ENCODE measurements at places on chromosomes 5 and 9. TPM values are rescaled to one million over a fixed set of nuclear protein-coding genes. Genes with fewer than 3 reads are reported as not detected.

GCNT4 gene
- 3.6 TPM for total RNA-seq

- H3K4me1 ChIP-seq, result peaks cover 5% of the 10 kb centered on the region
- H3K27me3 ChIP-seq, result no peaks in the 10 kb centered on the region
- no peak overlapping the region for H3K27ac ChIP-seq
- no peak for DNase-seq
Observed at GRCh38 chr9:114674798-114675540, 7.0 kb downstream of the TEX48 start.

- no peak overlapping the region for H3K27ac ChIP-seq
- H3K27me3 ChIP-seq, result no peaks in the 10 kb centered on the region
- H3K4me3 ChIP-seq, result no peak overlapping the region
- DNase-seq, result no peak
Observed at GRCh38 chr5:169080448-169080911, 220.5 kb downstream of the SLIT3 start.

DNA sequence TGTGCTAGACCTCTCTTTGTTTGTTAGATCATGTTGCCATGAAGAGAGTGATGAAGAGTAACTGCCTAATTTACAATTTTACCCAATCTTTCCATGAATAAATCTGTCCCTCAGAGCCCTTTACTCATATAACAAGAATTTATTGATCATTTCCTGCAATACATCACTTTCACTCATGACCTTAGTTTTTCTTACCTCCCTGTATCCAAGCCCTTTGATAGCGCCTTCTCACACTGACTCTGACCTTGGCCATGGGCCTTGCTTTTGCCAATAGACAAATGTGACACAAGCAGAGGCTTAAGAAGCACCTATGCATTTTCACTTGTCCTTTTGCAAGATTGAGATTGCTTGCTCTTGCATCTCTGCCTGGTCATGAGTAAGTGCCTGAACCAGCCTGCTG lies 288.1 kb downstream of the NNT start:
- no peak overlapping the region for H3K27ac ChIP-seq
- H3K36me3 ChIP-seq, result no peaks in the 10 kb centered on the region
- H3K4me1 ChIP-seq, result no peaks in the 10 kb centered on the region
- H3K27me3 ChIP-seq, result no peaks in the 10 kb centered on the region
- DNase-seq, result no peak

GRCh38 chr5:132138260-132138659 lies 64.7 kb downstream of the CSF2 start:
- H3K27ac ChIP-seq, result no peak overlapping the region
- H3K36me3 ChIP-seq, result no peaks in the 10 kb centered on the region
- no peaks in the 10 kb centered on the region for H3K4me1 ChIP-seq
- no peak for DNase-seq
- H3K4me3 ChIP-seq, result no peak overlapping the region

PDE8B gene
- 3.6 TPM for total RNA-seq

- peaks cover 7% of the 10 kb centered on the region for H3K4me1 ChIP-seq
- no peak overlapping the region for H3K27ac ChIP-seq
- no peak for DNase-seq
- no peak overlapping the region for H3K4me3 ChIP-seq
Observed at GRCh38 chr9:113369855-113370140, 7.0 kb downstream of the HDHD3 start.

GRCh38 chr5:50744776-50745175 lies 78.3 kb downstream of the PARP8 start:
- H3K27ac ChIP-seq, result peak overlapping the region; percentile 67
- no peaks in the 10 kb centered on the region for H3K36me3 ChIP-seq
- DNase-seq, result no peak
- peaks cover 8% of the 10 kb centered on the region for H3K4me1 ChIP-seq
- peak overlapping the region; percentile 2 for H3K4me3 ChIP-seq
- H3K27me3 ChIP-seq, result no peaks in the 10 kb centered on the region

TMEM215 gene
- total RNA-seq, result not detected

CER1 gene
- total RNA-seq, result not detected

GRCh38 chr5:158039911-158040347 lies 181.0 kb upstream of the CLINT1 start:
- H3K27me3 ChIP-seq, result no peaks in the 10 kb centered on the region
- no peaks in the 10 kb centered on the region for H3K4me1 ChIP-seq
- H3K36me3 ChIP-seq, result no peaks in the 10 kb centered on the region
- DNase-seq, result no peak

AIF1L gene
- total RNA-seq, result 21.1 TPM

Measured in left lung (tissue), 14 donors.